Activated naive CD8-positive, alpha-beta T cell treated with anti-CD3 and anti-CD28 coated beads, Interleukin-2, amount 50 U/mL, for 16 hours (primary cell): ENCODE measurements at places on chromosomes 2 and 18.

DNA sequence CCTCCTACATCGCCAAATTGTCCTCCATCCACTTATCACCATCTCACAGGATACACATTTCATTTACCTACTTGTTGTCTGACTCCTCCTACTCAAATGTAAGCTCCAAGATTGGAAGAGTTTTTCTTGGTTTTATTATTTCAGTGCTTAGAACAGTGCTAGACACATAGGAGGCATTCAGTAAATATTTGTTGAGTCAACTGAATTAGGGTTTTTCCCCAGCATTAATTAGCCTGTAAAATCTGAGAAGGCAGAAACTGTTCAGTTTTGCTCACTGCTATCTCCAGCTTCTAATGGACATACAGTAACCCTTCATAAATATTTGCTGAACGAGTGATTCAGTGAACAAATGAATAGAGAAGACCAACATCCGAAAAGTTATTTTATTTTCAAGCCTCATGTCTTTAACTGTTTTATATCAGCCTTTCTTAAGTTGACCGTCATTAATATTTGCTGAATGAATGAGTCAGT is 800 bp downstream of the TTC21B start:
- no peak for DNase-seq

GRCh38 chr2:10879624-10880585 is 31.8 kb upstream of the KCNF1 start:
- no peak for DNase-seq

DNA sequence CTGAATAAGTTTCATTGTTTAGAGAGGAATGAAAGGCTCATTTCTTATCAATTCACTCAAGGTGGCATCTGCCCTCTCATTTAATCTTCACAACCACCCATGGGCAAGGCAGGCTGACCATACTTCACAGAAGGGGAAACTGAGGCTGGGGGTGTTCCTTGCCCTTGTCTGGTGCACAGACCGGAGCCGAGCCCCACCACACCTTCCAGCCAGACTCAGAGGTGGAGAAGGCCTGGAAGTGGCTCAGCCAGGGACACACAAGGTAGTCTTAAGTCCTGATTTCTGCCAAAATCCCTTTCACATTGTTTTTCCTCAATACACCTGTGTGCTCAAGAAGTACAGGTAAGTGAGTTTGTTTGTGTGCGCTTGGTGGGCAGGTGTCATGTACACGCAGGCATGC is 111.9 kb upstream of the TEX51 start:
- no peak for DNase-seq

- no peak for DNase-seq
Measured at GRCh38 chr2:46225150-46225625, 72.0 kb upstream of the EPAS1 start.

DNA sequence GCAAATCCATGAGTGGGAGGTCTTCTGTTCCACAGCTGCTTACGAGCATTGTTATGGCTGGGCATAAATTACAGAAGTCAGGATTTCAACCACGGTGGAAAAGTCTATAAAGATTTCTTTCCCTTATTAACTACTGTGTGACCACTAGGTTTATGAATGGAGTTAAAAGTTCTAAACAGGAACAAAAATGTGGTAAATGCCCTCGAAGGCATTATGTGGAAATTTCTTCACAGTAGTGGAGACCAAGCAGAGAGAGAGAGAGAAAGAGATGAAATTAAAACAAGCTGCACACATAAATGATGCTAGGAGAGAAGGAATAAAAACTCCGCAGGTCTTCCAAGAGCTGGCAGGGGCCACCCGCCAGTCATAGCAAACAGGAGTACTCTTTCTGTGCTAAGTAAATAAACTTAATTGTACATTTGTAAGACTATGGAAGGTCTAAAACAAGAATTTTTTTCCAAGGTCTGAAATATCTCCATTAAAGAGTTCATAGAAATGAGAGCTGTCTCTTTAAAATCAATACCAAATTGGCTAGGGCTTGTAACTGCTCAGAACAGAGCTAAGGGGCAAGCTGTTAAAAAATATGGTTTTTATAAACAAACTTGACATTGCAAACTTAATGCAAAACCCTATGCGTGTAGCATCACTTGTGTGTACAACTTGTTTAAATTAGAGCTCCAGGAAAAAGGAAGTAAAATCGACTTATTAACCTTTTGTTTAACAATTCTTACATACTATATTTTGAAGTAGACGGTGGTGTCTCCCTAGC is 438.2 kb downstream of the MEIS1 start:
- DNase-seq, result no peak

- no peak for DNase-seq
Measured at GRCh38 chr2:8229546-8229986, 452.3 kb upstream of the ID2 start.

DNA sequence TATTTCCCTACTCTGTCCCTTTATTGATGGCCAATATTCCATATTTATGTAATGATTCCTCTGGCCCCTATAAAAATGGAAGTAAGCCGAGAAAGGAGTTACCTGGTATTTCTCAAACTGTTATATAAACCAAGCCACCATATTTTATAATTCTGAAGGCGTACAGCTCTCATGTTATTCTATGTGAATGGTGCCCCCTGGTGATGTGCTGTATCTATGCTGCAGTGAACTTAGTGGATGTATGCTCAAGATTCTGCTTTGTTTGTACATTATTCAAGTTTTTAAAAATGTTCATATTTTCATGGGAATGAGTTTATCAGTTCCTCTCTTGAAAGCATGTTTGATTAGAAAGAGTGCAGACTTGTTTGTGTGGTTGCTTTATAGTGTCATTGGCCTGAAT is 194.5 kb upstream of the LRRTM1 start:
- DNase-seq, result no peak

GRCh38 chr2:198775737-198776136 is 682.0 kb downstream of the SATB2 start:
- no peak for DNase-seq

DNA sequence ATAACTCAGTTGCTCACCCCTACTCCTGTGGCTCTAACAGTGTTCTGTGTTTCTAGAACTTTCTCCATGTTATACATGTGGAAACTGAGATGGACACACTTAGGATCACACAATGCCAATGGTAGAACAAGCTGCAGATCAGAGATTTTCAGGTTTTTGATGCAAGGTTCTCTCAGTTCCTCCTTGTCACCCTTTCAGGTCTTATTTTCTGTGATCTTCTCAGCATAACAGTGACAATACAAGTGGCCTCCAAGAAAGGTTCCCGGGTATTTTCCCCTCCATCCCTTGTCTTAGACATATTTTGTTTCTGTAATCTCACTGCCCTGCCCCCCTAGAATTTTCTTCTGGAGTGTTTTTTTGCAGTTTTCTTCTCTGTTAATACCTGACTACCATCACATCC is 6.2 kb upstream of the MGAT5 start:
- DNase-seq, result no peak

GRCh38 chr2:199756743-199757142 is 94.2 kb downstream of the FTCDNL1 start:
- no peak for DNase-seq

GRCh38 chr18:22197668-22198067 is 28.3 kb downstream of the GATA6 start:
- no peak for DNase-seq

DNA sequence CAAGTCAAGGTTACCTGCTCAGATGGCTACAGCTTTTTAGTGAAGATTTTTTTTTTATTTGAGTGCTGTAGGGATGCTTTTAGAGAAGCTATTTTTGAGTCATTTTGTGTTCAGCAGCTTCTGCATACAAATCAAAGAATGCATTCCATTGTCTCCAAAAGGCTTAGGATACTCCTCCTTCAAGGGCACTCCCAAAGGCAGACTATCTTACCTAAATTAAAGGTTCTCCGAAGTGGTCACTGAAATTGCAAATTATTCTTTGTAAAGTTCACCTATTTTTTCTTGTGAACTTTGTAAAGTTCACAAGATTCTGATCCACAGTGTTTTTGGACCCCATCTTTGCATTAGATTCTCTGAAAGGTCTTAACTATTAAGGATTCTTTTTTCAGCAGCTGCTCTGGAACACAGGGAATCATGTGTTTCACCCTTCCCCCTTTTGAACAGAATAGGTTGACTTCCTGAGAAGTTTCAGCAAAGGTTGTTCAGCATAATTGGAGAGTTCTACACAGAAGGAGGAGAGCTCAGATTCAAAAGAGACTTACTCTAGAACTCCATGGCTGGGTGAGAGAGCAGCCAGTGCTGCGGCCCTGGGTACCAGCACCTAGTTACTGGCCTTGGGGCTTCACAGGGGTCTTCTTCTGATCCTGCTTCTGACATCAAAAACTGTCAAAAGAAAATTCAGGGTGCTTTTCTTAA is 14.5 kb downstream of the CLIP4 start:
- no peak for DNase-seq

DNA sequence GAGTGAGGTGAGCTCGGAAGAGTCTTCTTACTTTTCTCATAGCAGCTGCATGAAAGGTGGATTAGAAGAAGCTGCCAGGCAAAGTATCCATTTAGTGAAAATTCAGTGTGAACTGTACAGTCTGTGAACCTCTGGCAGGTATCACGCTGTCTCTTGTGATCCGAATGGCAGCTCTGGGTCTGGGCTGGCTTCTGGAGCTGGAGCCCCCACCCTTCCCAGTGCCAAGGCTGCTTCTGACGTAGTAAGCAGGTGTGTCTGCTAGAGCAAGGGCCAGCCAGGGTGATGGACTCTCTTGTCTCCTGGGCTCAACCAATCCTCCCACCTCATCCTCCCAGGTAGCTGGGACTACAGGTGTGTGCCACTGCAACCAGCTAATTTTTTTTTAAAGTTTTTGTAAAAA is 14.0 kb upstream of the NTSR2 start:
- no peak for DNase-seq

DNA sequence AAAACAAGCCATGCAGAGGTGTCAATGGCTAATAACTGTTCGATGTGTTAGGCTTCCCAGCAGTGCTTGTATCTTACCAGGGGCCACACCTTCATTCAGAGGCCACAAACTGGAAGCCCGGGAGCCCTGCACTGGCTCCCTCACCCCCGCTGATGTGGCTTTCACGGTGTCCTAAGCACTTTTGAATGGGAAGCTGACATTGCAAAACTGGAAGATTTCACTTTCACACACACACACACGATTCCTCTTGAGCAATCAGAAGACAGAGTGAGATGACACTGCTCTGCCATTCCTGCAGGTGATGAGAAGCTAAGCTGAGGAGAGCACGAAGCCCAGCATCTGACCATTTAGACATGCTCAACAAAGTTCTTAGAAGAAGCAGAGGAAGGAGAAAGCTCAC is 8.6 kb upstream of the ZNF407 start:
- DNase-seq, result no peak

DNA sequence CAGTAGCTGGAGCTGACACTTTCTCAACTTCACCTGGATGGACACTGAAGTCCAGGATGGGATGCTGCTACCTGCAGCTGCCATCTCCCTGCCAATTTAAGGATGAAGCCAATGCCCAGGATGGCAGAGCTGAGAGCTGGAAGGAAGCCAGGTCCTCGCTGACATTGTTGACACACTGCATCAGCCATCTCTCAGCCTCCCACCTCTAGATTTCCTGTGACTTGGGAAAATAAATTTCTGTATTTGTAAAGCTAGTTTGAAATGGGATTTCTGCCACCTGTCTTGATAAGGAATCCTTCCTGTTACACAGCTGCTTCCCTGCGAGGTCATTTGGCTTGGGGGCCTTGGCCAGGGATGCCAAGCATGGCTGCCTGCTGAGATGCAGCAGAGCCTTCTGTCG is 43.5 kb downstream of the KCTD1 start:
- no peak for DNase-seq

DNA sequence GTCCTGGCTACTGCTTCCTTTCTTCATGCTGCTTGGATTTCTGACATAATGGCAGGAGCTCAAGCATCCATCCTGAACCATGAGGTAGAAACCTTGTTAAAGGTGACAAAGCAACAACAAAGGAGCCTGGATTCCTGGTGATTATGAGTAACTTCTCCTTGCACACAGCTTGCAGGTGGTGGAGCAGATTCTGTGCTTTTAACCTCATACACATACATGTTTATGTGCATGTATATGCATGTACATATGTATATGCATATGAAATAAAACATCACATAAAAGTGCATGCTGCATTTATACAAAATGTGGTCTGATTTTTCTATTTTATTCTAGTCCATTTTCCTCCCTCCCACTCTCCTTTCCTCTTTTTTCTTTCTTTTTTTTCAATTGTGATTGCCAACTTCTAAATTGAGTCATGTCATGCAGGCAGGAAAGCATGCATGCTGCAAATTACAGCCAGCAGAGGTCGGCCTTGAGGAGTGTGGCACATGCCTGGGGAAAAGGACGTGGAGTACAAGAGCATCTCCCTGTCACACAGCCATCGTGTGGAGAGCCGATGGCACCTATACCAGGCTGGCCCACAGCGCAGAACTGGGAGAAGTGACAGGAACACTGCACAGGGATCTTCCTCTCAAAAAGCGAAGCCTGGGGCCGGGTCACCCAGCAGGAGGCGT is 17.9 kb downstream of the LCT start:
- DNase-seq, result no peak

- no peak for DNase-seq
Measured at GRCh38 chr2:28305202-28305601, 87.5 kb upstream of the FOSL2 start.

- no peak for DNase-seq
Measured at GRCh38 chr18:47932603-47933002, 2.1 kb upstream of the SMAD2 start.

DNA sequence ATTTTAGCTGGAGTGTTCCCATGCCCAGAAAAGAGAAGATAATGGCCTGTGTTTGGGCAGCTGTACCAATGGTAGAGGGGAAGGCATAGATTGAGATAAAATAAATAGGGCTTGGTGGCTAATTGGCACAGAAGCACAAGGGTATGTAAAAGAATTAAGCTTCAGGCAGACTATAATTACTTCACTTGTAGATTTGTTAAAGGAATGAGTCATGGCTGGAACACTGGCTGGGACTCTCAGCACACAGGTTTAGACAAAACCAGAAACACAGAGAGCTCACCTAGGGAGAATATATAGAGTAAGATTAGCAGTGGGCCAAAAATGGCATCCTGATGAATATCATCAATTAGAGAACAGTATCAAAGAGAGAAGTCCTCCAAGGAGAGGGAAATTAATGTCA is 198.3 kb upstream of the FIGN start:
- DNase-seq, result no peak

- DNase-seq, result no peak
Measured at GRCh38 chr2:86274918-86275275, 62.5 kb downstream of the REEP1 start.

- DNase-seq, result no peak
Measured at GRCh38 chr18:42113529-42114191, 158.6 kb downstream of the PIK3C3 start.

DNA sequence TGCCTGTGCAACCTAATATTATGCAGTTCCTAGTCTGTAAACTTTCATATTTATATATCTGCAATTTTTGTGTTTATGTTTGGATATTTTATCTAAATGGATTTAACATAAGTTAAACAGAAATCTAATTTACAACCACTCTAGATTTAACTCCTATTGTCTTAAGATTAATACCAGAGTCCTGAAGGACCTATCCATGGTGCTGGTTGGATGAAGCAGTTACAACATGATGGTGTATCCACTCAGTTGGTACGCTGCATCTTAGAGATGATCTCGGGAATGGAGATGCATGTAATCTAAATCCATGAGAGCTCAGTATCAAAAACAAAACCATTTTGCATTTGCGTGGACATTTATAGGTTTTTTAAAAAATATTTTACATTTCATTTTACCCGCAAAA is 745.9 kb upstream of the SLC8A1 start:
- no peak for DNase-seq
